ENCODE measurements at places on chromosomes 3 and 15. TPM values are rescaled to one million over a fixed set of nuclear protein-coding genes. Genes with fewer than 3 reads are reported as not detected.

The LYZL4 gene
- not detected for total RNA-seq

The IL12A gene
- total RNA-seq = 0.05 TPM

The ARNT2 gene
- total RNA-seq = 2.2 TPM

The LRRC2 gene
- total RNA-seq = not detected

The TM4SF4 gene
- not detected for total RNA-seq

The GPR87 gene
- total RNA-seq = not detected

The TUSC7 gene
- total RNA-seq = not detected

The CLPX gene
- total RNA-seq = 44.2 TPM

The LIPC gene
- 0.35 TPM for total RNA-seq

The DIPK2A gene
- total RNA-seq = 18.4 TPM

The XYLB gene
- total RNA-seq = 2.8 TPM

The LAMB2 gene
- 49.7 TPM for total RNA-seq

DNA sequence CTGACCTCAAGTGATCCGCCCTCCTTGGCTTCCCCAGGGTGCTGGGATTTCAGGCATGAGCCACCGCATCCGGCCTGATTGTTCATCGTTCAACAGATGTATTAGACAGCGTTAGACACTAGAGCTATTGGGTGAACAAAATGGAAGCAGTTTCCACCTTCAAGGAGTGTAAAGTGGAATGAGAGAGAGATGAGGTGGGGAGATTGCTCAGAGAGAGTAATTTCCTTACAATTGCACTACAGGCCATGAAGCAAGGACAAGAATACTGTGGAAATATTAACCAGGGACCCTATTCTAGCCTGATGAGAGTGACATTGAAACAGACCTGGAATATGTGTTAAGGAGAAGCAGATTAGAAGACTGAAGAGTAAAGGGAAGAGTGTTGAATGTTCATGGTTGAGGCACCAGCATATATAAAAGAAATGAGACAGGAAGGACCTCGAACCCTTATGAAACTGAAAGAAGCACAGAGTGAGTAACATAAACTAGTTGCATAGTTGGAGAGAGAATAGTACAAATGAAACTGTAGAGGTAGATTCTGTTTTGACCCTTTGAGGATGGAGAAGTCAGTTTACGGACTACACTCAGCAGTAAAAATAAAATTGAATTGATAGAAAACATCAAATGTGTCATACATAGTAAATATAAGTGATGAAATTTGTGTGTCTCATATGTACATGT is 7.2 kb downstream of the RTF1 start:
- H3K27me3 ChIP-seq = no peaks in the 10 kb centered on the region
- no peaks in the 10 kb centered on the region for H3K4me1 ChIP-seq
- H3K36me3 ChIP-seq = peaks cover 8% of the 10 kb centered on the region
- DNase-seq = no peak

GRCh38 chr3:4977001-4977852 is 2.0 kb upstream of the BHLHE40 start:
- peaks cover 9% of the 10 kb centered on the region for H3K4me1 ChIP-seq
- peak; percentile 84 for DNase-seq
- H3K4me3 ChIP-seq = peak overlapping the region; percentile 67

DNA sequence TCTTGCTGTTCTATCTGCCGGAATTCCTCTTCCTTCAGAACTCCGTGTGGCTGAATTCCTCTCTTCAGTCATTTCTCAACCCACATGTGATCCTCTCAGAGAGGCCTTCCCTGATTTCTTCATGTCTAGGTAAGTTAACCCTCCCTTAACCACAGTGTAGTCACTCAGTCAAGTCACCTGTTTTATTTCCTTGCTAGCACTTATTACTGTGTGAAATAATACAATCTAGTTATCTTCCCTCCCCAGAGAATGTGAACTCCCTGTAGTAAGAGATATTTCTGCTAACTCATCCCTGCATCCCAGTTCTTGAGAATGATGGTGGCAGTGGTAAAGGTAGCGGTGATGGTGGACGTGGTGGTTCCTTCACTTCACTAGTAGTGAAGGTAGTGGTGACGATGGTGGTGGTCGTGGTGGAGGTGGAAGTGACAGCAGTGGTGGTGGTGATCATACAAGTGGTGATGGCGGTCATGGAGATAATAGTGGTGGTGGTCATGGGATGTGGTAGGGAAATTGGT is 33.3 kb downstream of the COL6A5 start:
- no peak overlapping the region for H3K4me3 ChIP-seq
- H3K27me3 ChIP-seq = no peaks in the 10 kb centered on the region

GRCh38 chr15:99423186-99424130 is 142.3 kb upstream of the MEF2A start:
- no peaks in the 10 kb centered on the region for H3K27me3 ChIP-seq
- H3K4me1 ChIP-seq = peaks cover 11% of the 10 kb centered on the region
- no peaks in the 10 kb centered on the region for H3K36me3 ChIP-seq
- H3K27ac ChIP-seq = no peak overlapping the region

GRCh38 chr3:78785004-78785403 is 982.8 kb downstream of the ROBO1 start:
- H3K36me3 ChIP-seq = no peaks in the 10 kb centered on the region
- DNase-seq = no peak
- no peaks in the 10 kb centered on the region for H3K4me1 ChIP-seq
- H3K27me3 ChIP-seq = no peaks in the 10 kb centered on the region
- no peak overlapping the region for H3K27ac ChIP-seq
- H3K4me3 ChIP-seq = no peak overlapping the region

DNA sequence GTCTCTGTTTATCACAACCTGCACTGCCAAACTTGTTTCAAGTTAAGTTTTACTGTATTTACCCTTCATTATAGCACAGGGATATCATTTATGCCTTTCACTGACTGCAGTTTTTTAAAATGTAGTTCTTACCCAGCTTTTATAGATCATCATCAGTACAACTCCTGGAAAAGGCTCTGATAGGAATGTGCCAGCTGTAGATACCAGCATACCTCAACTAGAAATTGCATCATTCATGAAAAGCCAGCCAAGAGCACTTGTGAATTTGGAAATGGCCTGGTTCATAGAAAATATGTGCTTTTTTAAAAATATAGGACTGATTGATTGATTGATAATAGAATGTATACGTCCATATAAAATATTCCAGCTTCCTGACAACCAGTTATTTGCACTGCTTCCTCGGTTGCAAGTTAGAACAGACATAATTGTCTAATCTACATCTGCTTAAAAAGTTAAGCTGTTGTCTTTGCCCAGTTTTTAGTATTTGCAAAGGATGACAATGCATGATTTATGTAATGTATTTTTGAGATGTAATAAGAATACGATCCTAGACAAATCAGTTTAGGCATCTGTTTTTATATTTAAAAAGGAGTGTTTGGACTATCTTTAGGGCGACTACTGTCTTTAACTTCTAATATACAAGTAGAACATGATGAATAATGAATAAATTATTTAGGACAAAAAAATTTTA is 58.5 kb downstream of the DCUN1D1 start:
- H3K36me3 ChIP-seq = no peaks in the 10 kb centered on the region
- H3K4me3 ChIP-seq = no peak overlapping the region
- no peaks in the 10 kb centered on the region for H3K27me3 ChIP-seq
- H3K4me1 ChIP-seq = no peaks in the 10 kb centered on the region
- H3K27ac ChIP-seq = no peak overlapping the region

DNA sequence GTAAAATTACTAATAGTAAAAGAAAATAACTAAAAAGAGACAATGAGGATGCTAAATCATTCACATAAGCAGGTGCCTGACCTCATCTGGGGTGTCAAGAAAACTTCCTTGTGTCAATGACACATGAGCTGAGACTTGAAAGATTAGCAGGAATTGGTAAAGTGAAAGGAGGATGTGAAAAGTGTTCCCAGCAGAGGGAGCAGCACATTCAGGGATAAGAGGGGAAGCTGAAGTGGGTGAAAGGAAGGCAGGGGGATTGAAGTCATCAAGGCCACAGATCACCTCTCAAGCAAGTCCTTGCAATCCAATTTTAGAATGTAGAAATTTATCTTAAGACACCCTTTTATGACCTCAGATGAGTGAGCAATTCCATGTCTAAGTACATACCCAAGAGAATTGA is 60.2 kb upstream of the ACP3 start:
- no peaks in the 10 kb centered on the region for H3K4me1 ChIP-seq
- peak; percentile 39 for DNase-seq
- H3K4me3 ChIP-seq = no peak overlapping the region
- H3K27me3 ChIP-seq = no peaks in the 10 kb centered on the region
- H3K27ac ChIP-seq = no peak overlapping the region

- H3K36me3 ChIP-seq = no peaks in the 10 kb centered on the region
- no peaks in the 10 kb centered on the region for H3K27me3 ChIP-seq
- H3K4me3 ChIP-seq = no peak overlapping the region
- no peak overlapping the region for H3K27ac ChIP-seq
- H3K4me1 ChIP-seq = no peaks in the 10 kb centered on the region
These were observed 12.5 kb downstream of the MYD88 start for GRCh38 chr3:38150780-38151528.

GRCh38 chr15:92243227-92243626 is 150.5 kb upstream of the ST8SIA2 start:
- H3K27me3 ChIP-seq = no peaks in the 10 kb centered on the region
- no peak overlapping the region for H3K27ac ChIP-seq
- H3K4me1 ChIP-seq = no peaks in the 10 kb centered on the region
- H3K36me3 ChIP-seq = no peaks in the 10 kb centered on the region
- no peak overlapping the region for H3K4me3 ChIP-seq

- no peak overlapping the region for H3K4me3 ChIP-seq
- H3K36me3 ChIP-seq = no peaks in the 10 kb centered on the region
- peaks cover 13% of the 10 kb centered on the region for H3K4me1 ChIP-seq
- H3K27ac ChIP-seq = no peak overlapping the region
- no peaks in the 10 kb centered on the region for H3K27me3 ChIP-seq
These were observed 15.6 kb downstream of the CADM2 start for GRCh38 chr3:84974347-84974746.

GRCh38 chr15:37576952-37577351 is 357.5 kb upstream of the TMCO5A start:
- no peaks in the 10 kb centered on the region for H3K27me3 ChIP-seq
- DNase-seq = no peak
- H3K36me3 ChIP-seq = no peaks in the 10 kb centered on the region
- H3K27ac ChIP-seq = no peak overlapping the region
- H3K4me1 ChIP-seq = no peaks in the 10 kb centered on the region

DNA sequence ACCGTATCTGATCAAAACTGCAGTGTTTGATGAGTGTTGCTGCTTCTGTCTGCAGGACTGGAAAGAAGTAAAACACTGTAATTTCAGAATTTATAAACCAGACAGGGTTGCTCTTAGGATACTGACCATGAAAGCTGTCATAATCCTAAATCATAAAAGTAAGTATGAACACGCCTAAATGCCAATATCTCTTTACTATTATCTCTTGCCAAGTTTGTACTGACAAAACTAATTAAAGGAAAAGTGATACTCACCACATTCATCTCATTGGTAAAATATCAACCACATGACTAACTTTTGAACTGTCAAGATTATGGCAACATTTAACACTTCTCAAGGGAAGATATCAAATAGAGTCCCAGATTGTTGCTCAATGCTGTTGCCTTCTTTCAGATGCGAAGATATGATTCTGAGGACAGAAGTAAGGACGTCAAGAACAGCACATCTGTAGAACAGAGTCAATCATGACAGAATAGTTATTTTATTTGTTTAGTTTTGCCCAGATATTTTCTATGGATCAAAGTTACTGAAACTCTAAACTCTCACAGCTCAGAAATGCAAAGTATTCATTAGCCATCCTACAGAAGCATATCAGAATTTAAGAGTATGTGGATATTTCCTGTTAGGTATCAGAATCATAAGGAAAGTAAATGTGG is 61.4 kb upstream of the COL8A1 start:
- no peak for DNase-seq
- no peak overlapping the region for H3K4me3 ChIP-seq
- no peaks in the 10 kb centered on the region for H3K36me3 ChIP-seq
- no peak overlapping the region for H3K27ac ChIP-seq

DNA sequence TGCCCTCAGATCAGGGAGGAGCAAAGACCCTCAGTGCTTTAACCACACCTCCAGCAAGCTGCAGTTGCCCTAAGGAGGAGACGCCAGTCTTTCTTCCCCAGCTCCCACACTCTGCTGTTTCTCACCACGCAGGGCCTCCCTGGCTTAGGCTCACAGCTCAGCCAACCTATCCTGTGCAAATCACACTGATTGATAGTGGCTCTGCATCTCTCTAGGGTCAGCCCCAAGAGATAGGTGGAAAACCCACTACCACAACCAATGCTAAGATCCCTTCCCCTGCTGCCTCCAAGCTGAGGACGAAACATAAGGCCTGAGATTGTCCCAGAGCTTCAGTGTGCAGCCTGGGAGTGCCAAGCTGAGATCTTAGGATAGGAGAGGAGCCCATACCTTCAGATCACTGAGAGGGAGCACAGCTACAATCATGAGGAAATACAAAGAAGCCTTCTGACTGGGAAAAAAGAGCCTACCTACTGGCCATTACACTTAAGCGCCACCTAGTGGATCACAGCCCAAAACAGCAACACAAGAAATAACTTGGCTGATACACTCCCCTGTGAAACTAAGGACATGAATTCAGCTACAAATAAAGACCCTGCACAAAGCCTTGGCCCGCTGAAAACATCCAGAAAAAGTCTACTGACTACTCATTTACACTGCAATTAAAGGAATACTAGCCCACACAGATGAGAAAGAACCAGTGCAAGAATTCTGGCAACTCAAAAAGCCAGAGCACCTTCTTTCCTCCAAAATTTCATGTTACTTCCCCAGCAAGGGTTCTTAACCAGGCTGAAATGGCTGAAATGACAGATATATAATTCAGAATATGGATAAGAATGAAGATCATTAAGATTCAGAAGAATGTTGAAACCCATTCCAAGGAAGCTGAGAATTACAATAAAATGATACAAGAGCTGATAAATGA is 271.5 kb upstream of the DCBLD2 start:
- H3K36me3 ChIP-seq = no peaks in the 10 kb centered on the region
- DNase-seq = peak; percentile 84
- H3K27ac ChIP-seq = no peak overlapping the region

- no peaks in the 10 kb centered on the region for H3K4me1 ChIP-seq
- no peak overlapping the region for H3K27ac ChIP-seq
- DNase-seq = no peak
These were observed 25.2 kb downstream of the GAP43 start for GRCh38 chr3:115648559-115648958.

DNA sequence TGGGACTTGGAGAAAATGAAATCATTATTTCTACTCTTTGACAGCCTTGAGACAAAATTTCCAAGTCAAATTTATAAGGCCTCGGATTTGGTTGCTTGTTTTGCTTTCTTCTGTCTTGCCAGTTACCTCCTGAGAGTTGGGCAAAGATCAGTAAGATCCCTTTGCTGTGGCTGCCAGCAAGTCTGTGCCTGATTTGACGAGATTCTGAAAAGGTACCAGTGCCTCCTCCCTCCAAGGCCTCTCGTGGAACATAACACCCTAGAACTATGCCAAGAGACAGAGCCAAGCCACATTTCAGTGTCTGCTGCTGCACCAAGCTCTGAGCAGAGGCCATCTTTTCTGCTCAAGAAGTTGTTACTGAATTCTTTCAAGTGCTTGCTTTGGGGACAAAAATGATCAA is 61.0 kb downstream of the GTPBP8 start:
- H3K27ac ChIP-seq = no peak overlapping the region
- DNase-seq = peak; percentile 33
- no peak overlapping the region for H3K4me3 ChIP-seq
- no peaks in the 10 kb centered on the region for H3K36me3 ChIP-seq
